Naive thymus-derived CD8-positive, alpha-beta T cell (primary cell): ENCODE measurements at places on chromosomes 11 and 22. TPM values are rescaled to one million over a fixed set of nuclear protein-coding genes. Genes with fewer than 3 reads are reported as not detected.

The PLAAT4 gene
- total RNA-seq = 99.8 TPM

The ZP1 gene
- not detected for total RNA-seq

The MICAL3 gene
- 20.8 TPM for total RNA-seq

The PGA5 gene
- total RNA-seq = not detected

The GGTLC2 gene
- total RNA-seq = not detected

The GRM5 gene
- not detected for total RNA-seq

The NXPE4 gene
- total RNA-seq = not detected

The SULT4A1 gene
- not detected for total RNA-seq

The KRTAP5-2 gene
- total RNA-seq = not detected

The UPK3A gene
- not detected for total RNA-seq

The SAA4 gene
- not detected for total RNA-seq

The CREB3L1 gene
- total RNA-seq = not detected

GRCh38 chr11:111823131-111823530 lies 48.2 kb downstream of the ALG9 start:
- H3K27ac ChIP-seq = no peak overlapping the region
- no peaks in the 10 kb centered on the region for H3K4me1 ChIP-seq
- DNase-seq = no peak
- no peak overlapping the region for H3K4me3 ChIP-seq

DNA sequence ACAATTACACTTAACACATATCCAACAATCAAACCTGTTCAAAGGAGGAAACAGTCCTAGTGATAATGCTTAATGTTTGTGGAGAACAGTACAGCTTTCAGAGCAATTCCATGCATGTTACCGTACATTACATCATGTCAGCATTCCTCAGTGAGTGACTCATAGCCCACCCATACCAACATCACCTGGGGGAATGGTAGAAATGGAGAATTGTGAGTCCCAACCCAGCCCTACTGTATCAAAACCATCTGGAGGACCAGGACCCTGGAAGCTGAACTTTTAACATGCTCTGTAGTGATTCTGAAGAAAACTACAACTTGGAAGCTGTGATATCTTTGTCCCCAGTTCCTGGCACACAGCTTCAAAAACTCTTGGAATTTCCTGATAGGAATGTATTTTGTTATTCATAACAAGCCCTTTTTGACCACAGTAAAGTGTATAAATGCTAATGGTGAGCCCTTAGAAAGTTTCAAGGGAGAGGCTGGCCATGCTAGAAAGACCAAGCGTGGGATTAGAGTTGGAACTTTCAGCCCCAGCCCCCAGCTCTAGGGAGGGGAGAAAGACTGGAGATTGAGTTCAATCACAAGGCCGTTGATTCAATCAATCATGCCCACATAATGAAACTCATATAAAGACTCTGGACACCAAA lies 301.1 kb downstream of the BUD13 start:
- no peaks in the 10 kb centered on the region for H3K36me3 ChIP-seq
- no peak for DNase-seq
- no peak overlapping the region for H3K27ac ChIP-seq
- no peak overlapping the region for H3K4me3 ChIP-seq
- peaks cover 4% of the 10 kb centered on the region for H3K4me1 ChIP-seq

GRCh38 chr22:38110863-38111852 lies 674 bp upstream of the BAIAP2L2 start:
- DNase-seq = no peak
- H3K36me3 ChIP-seq = no peaks in the 10 kb centered on the region
- H3K27me3 ChIP-seq = no peaks in the 10 kb centered on the region
- H3K4me1 ChIP-seq = no peaks in the 10 kb centered on the region

DNA sequence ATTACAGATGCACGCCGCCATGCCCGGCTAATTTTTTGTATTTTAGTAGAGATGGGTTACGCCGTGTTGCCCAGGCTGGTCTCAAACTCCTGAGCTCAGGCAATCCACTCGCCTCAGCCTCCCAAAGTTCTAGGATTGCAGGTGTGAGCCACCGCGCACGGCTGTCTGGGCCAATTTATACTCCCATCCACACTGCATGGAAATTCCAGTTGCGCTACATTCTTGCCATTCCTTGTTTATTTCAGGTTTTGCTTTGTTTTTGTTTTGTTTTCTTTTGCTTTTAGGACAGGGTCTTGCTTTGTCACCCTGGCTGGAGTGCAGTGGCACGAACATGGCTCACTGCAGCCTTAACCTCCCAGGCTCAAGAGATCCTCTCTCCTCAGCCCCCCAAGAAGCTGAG lies 11.0 kb upstream of the CAPRIN1 start:
- H3K36me3 ChIP-seq = no peaks in the 10 kb centered on the region
- no peak overlapping the region for H3K27ac ChIP-seq
- no peak overlapping the region for H3K4me3 ChIP-seq
- DNase-seq = no peak
- peaks cover 7% of the 10 kb centered on the region for H3K27me3 ChIP-seq

GRCh38 chr11:63762654-63763495 lies 5.7 kb downstream of the ZFTA start:
- no peaks in the 10 kb centered on the region for H3K36me3 ChIP-seq
- no peak overlapping the region for H3K4me3 ChIP-seq
- H3K4me1 ChIP-seq = peaks cover 7% of the 10 kb centered on the region
- DNase-seq = no peak

DNA sequence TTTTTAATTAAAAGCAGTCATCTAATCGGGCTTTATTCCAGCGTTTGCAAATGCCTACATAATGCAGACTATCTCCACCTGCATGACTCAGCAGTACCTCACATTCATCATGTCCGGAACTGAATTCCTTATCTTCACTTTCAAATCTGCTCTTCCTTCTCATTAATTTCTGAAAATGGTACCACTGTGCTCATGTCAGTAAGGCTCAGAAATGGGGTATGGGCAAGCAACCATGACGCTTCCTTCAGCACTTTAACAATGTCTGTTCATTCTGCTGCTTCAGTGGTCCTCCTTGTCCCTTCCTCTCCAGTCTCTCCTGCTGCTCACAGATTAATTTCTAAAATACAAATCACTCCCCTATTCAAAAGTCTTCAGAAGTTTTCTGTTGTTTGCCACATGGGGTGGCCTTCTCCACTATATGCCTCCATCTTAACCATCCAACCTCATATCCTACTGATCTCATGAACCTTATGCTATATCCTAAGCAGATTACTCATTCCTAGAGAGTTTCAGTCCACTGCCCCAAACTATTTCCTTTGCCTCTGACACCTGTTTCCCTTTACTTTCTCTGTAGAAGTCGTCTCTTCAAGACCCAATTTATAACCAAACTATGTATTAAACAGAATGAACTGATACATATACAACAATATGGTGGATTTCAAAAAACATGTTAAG lies 7.0 kb downstream of the GTF2H1 start:
- peak overlapping the region; percentile 45 for H3K27ac ChIP-seq
- no peak for DNase-seq
- peaks cover 75% of the 10 kb centered on the region for H3K4me1 ChIP-seq
- no peaks in the 10 kb centered on the region for H3K27me3 ChIP-seq
- peak overlapping the region; percentile 3 for H3K4me3 ChIP-seq

- peaks cover 3% of the 10 kb centered on the region for H3K27me3 ChIP-seq
- DNase-seq = no peak
- H3K36me3 ChIP-seq = no peaks in the 10 kb centered on the region
- H3K4me3 ChIP-seq = no peak overlapping the region
Measured at GRCh38 chr11:33657757-33658156, 42.9 kb downstream of the C11orf91 start.

DNA sequence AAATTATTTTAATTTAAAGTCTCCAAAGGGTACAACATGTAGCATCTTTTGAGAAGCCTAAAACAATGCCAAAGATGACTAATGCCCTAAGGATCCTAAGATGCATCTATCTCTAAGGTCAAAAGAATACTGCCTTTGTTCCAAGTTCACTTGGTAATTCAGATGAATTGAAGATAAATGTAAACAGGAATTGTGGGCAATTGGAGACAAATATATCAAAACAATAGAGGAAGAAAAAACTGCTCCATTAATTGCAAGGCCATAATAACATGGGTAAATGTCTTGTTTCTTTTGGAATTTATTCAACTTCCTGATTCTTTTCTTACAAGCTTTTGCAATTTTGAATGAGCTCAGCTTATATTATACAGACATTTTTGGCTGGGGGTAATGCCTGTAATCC lies 338.6 kb downstream of the TTC28 start:
- no peak overlapping the region for H3K27ac ChIP-seq
- H3K4me3 ChIP-seq = no peak overlapping the region
- H3K4me1 ChIP-seq = no peaks in the 10 kb centered on the region
- H3K27me3 ChIP-seq = peaks cover 6% of the 10 kb centered on the region

DNA sequence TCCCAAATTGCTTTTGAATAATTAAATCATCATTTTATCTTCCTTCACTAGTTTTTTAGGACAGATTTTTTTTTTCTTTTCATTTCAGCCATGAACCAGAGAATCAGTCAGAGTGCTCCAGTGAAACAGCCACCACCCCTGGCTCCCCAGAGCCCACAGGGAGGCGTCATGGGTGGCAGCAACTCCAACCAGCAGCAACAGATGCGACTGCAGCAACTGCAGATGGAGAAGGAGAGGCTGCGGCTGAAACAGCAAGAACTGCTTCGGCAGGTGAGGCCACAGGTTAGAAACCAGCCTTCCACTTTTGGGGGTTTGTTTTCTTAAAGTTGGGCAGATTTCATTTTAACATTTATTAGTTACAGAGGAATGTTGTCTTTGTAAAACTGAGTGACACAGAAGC lies 95.6 kb downstream of the YAP1 start:
- peak overlapping the region; percentile 50 for H3K27ac ChIP-seq
- no peak for DNase-seq
- H3K27me3 ChIP-seq = peaks cover 6% of the 10 kb centered on the region
- no peaks in the 10 kb centered on the region for H3K36me3 ChIP-seq
- H3K4me3 ChIP-seq = no peak overlapping the region

DNA sequence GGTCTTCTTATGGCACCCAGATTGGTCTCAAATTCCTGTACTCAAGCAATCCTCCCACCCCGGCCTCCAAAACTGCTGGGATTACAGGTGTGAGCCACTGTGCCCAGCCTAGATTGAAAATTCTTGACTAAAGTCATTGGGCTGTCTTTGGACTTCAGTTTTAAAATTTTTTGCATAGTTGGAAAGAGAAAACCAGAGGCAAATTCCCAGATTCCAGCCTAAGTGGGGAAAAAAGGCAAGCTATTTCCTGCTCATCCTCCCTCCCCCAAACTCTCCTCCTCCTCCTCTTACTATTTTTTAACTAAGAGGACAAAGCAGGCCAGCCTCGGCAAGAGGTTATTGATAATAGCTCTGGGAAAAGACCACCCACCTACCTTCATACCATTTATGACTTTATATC lies 78.6 kb upstream of the CLMP start:
- H3K36me3 ChIP-seq = no peaks in the 10 kb centered on the region
- H3K27ac ChIP-seq = no peak overlapping the region
- no peaks in the 10 kb centered on the region for H3K27me3 ChIP-seq
- DNase-seq = no peak

DNA sequence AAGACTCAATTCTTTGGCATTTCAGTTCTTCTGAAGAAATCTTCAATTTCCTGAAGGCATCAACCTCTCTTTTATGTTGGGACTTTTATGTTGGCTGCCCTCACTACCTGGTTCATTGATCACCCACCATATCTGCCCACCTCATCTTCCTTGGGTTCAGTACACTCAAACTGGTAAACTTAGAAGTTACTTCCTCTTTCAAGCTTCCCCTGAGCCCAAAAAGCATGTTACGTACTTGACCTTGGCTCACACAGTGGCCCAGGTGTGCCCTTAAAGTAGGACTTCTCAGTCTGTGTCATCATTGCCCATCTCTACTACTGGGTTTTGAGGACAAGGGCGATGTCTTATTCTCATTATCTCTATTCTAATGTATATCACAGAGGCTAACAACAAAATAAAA lies 86.1 kb downstream of the GRIA4 start:
- no peaks in the 10 kb centered on the region for H3K36me3 ChIP-seq
- peaks cover 9% of the 10 kb centered on the region for H3K27me3 ChIP-seq
- no peak for DNase-seq
- no peaks in the 10 kb centered on the region for H3K4me1 ChIP-seq

GRCh38 chr11:73428227-73428626 lies 52.0 kb downstream of the RELT start:
- DNase-seq = no peak
- no peaks in the 10 kb centered on the region for H3K4me1 ChIP-seq
- no peaks in the 10 kb centered on the region for H3K27me3 ChIP-seq
- H3K36me3 ChIP-seq = no peaks in the 10 kb centered on the region
- no peak overlapping the region for H3K4me3 ChIP-seq
- peak overlapping the region; percentile 1 for H3K27ac ChIP-seq

DNA sequence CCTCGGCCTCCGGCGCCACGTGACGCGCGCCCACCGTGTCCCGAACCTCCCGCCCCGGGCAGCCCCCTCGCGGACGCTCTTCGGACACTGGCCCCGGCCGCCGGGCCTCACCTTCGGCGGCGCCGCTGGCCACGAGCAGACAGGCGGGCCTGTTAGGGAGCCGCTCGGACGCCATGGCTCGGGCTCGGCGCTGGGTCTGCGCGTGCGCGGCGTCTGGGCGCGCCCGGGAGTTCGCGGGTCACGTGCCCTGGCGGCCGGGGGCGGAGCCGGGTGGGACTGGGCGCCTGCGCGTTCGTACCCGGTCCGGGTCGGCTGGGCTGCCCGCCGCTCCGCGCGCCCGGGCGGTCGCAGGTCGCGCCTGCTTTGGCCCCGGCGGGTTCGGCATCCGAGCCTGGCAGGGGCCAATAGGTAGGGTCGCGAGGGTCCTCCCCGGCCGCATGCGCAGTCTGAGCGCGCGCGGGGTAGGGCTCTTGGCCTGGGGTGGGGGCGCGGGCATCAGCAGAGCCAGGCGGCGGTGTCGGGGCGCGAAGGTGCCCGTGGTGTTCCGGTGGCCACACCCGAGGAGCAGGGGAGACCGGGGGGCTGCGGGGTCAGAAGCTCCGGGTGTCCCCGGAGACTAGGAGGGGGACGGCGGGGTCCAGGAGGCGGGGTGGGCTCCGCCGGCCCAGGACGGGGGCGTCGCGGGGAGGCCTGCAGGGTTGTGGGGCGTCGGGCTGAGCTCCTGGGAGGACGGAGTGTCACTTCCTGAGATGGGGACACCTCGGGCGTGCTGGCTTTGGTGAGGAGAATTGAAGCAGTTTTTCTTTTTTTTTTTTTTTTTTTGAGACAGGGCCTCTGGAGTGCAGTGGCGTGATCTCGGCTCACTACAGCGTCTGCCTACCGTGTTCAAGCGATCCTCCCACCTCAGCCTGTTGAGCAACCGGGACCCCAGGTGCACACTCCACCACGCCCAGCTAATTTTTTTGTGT lies at the start of gene GATD1:
Gene GATD1 (minus strand): TSS at position 200 of the 968 bp plus-strand sequence. CDS start 25 bp downstream, at position 175.
- H3K27me3 ChIP-seq = no peaks in the 10 kb centered on the region
- H3K27ac ChIP-seq = peak within 1 kb of the TSS; percentile 86
- H3K4me1 ChIP-seq = peaks cover 24% of the 10 kb centered on the region
- peak; percentile 94 for DNase-seq
- no peaks in the 10 kb centered on the region for H3K36me3 ChIP-seq

- H3K36me3 ChIP-seq = no peaks in the 10 kb centered on the region
- peak within 1 kb of the TSS; percentile 94 for H3K27ac ChIP-seq
- H3K27me3 ChIP-seq = no peaks in the 10 kb centered on the region
- H3K4me1 ChIP-seq = peaks cover 21% of the 10 kb centered on the region
Measured at GRCh38 chr22:42070517-42071422, at the start of gene NAGA. TSS of gene NAGA (minus strand) at chr22:42070812. CDS start at chr22:42070297, 515 bp downstream.

- H3K4me3 ChIP-seq = no peak overlapping the region
- no peaks in the 10 kb centered on the region for H3K27me3 ChIP-seq
- H3K36me3 ChIP-seq = no peaks in the 10 kb centered on the region
Measured at GRCh38 chr11:105000167-105000566, 22.8 kb downstream of the CASP5 start.

GRCh38 chr11:28038775-28039174 lies 69.2 kb downstream of the KIF18A start:
- no peaks in the 10 kb centered on the region for H3K36me3 ChIP-seq
- no peak overlapping the region for H3K4me3 ChIP-seq

- no peak overlapping the region for H3K4me3 ChIP-seq
- H3K27me3 ChIP-seq = peaks cover 59% of the 10 kb centered on the region
- H3K4me1 ChIP-seq = no peaks in the 10 kb centered on the region
- no peak overlapping the region for H3K27ac ChIP-seq
- no peaks in the 10 kb centered on the region for H3K36me3 ChIP-seq
- no peak for DNase-seq
Measured at GRCh38 chr11:34640050-34640923, 19.4 kb downstream of the EHF start.
